ENCODE measurements at places on chromosomes 1 and 21.

GRCh38 chr21:44815852-44816628, 1.8 kb downstream of the SUMO3 start:
- DNase-seq, result no peak

DNA sequence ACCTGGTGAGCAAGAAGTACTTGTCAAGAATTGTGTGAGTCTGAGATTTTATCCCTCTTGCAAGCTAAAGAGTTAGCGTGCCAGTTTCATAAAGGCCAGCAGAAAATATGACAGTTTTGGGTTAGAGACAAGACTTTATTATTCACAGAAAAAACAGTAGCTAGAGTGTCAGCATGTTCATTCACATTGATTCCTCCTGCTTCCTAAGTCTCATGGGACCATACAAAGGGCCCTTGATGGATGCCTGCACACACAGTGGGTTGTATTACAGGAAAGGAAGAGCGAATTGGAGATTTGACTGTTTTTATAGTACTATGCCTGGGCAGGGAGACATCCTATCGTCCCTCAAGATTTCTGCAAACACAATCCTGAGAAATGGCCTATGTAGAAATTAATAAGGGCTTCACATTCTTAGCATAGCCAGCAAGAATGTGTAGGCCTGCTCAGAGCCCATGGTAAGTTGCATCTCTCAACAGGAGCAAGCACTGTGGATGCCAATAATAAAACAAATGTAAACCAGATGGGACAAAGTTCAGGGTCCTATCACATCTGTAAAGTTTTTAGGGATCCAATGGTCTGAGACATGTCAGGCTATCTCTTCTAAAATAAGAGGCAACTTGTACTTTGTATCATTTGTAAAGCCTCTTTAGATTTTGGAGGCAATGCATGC, 4.0 kb upstream of the ASPM start:
- no peak for DNase-seq

DNA sequence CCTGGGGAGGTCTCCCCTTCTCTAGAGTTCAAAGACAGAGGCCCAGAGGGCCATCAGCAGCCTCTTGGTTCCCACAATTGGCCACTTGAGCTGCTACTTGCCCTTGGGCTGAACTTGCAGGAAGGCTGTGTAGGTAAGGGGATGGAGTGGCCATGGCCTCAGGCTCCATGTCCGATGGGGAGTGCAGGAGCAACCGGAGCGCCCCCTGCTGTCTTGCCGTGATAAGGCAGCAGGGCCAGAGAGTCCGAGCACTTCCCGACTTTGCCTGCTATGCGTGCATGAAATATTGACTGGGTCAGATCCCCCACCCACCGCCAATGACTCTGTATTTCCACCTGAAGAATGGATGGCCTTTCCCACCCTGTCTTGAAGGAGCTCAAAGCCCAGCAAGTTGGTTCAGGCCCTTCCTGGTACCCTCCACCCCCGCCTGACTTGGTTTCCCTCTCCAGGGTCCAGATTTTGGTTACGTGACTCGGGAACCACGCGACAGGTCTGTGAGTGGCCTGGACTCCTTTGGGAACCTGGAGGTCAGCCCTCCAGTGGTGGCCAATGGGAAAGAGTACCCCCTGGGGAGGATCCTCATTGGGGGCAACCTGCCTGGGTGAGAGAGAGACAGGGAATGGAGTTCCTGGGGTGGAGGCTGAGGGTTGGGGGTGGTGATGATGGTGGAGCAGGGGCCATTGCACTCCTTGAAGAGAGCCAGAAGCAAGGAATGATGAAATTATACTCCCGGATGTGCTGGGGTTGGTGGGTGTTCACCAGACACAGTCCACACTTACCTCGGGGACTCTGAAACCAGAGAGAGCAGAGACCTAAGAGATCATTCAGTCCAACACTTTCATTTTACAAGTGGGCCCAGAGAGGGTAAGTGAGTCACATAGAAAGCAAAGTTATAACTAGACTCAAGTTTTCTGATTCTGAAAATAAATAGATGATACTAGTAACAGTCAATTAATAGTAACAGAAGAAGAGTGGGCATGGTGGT, 25.6 kb downstream of the PADI3 start:
- no peak for DNase-seq

DNA sequence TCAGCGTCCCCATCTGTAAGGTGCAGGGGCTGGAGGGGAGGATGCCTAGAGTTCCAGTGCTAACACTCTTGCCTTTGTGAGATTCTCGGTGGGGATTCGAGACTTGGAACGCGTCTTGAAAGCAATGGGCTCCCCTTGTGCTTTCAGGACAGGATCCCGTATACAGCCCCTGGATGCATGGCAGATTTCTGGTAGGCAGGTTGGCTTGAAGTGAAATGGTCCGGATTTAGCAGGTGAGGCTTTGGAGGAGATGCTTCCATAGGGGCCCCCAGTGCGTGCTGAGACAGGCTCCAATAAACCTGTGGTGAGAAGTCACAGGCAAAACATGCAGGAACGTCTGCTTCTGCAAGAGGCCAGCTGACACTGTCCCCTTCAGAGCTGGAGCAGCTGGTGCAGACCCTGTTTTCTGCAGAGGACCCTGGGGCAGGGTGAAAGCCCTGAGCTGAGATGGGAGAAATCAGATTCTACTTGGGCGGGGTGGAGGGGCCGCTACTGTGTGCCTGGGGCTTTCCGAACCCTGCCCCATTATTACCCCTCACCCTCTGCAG, 270.4 kb downstream of the PTPRU start:
- DNase-seq, result peak; percentile 80

DNA sequence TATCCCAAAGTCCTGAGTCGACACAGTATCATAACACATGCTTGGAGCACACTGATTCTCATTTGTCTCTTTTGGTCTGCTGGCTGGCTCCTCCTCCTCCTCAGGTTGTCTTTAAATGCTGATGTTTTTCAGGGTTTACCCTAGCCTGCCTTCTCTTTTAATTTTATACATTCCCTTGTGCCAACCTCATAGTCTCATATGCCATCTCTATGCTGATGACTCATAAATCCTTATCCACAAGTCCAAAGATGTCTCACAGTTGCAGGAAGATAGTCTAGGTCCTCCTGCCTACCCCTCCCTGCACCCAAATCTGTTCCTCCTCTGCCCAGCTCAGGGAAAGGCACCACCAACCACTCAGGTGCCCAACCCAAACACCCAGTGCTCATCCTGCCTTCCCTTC, 108.3 kb downstream of the SIPA1L2 start:
- no peak for DNase-seq
